ENCODE measurements at places on chromosomes 6 and 20.

DNA sequence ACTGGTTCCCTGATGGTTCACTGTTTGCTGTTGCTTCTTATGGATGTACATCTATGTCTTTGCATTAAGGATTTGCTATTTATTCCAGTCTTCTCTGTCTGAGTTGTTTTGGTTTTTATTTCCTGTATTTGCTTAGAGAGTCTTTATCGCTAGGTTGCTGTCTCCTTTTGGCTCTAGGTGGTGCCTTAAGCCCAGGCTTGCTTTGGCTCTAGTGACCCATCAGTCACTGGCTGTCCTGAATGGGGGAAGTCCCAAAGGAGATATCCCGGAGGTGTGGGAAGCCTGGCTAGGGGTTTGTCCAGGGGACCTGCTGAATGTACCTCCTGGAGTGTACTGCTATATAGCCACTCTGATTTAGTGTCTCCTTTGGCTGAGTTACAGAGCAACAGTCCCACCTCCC lies 53.4 kb downstream of the MCHR2 start:
- DNase-seq, result no peak

DNA sequence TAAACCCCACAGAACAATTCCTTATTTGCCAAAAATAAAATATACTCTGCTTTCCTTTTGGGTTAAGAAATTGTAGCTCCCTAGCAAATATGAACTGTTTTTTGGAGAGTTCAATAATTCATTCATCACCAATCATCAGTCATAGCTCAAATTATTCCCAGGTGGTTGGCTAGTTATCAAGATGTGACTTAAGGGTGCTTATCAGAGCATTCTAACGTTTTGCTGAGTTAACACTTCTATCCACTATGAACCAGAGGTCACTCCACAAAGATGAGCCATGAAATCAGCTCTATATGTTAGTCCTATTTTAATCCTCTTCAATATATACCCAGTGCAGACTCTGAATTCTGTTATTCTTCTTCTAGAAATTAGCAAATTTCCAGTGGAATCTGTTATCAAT lies 379.1 kb downstream of the TENT5A start:
- DNase-seq, result no peak

DNA sequence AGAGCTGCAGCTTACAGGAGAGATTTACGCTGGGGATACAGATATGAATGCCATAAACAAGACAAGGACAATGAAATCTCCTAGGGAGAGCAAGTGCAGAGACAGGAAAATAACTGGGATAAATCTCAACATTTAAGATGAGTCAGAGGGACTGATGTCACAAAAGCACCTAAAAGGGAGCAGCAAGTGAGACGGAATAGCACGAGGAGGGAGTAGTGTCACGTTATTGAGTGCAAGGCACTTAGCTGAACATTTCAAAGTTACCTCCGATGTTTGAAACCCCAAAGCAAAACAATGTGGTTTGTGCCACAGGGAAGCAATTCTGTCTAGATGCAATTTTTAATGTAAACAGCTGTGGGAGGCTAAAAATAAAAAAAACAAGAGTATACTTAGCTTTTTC lies 1131.7 kb upstream of the EYS start:
- DNase-seq, result no peak

GRCh38 chr20:13017883-13018535 lies 9.2 kb downstream of the SPTLC3 start:
- no peak for DNase-seq

DNA sequence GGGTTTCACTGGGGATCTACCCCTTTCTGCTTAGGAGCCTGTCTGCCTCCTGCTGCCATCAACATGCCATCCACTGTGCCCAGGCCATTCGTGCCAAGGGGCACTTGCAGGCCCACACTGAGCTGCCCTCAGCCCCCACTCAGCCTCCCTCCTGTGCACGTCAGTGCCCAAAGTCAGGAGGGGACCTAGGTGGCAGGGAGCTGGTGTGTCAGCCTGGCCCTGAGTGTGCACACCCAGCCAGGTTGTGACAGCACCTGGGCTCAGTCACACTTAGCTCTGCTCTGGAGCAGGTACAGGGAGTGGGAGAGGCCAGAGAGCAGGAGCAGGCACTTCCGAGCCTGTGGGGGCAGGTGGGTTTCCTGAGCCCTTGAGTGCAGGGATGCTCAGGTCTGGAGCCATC lies 63.6 kb upstream of the SYNCRIP start:
- no peak for DNase-seq

DNA sequence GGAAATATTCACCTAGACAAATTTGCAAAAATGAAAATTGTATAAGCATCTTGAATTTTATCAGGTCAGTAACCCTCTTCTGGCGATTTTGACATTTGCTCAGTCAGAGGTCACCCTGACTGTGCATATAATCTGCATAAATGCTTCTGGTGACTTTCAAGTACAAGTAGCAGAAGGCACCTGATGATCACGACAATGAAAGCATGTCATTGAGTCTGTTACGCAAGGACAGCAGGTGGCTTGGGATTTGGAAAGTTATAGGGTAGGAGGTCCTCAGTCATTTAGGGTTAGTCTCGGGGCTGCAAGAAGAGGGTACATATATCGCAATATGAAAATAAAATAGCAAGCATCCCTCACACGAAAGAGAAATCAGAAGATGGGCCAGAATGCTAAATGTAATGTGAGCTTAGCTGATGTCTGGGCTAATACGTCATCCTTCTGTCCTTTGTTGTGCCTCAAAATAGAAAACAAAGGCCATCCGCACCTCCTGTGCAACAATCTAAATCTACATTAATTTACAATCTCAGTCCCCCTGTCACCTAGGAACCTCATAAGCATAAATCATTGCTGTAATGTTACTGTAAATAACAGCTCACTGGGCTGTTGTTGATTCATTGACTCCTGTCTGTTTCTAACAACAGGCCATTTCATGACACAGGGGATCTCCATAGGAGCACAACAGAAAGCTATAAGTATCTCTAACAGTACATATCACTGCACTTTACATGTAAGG lies 155.2 kb upstream of the RSPO3 start:
- DNase-seq, result no peak
